Hypothalamus (tissue), 51 donors: ENCODE measurements at places on chromosomes 4 and X.

- peak; percentile 1 for DNase-seq
Observed at GRCh38 chrX:12946838-12947544, 27.9 kb upstream of the TMSB4X start.

GRCh38 chr4:109263721-109264120 is 38.7 kb downstream of the COL25A1 start:
- no peak for DNase-seq

- no peak for DNase-seq
Observed at GRCh38 chrX:10115082-10115481, 41.7 kb upstream of the CLCN4 start.

DNA sequence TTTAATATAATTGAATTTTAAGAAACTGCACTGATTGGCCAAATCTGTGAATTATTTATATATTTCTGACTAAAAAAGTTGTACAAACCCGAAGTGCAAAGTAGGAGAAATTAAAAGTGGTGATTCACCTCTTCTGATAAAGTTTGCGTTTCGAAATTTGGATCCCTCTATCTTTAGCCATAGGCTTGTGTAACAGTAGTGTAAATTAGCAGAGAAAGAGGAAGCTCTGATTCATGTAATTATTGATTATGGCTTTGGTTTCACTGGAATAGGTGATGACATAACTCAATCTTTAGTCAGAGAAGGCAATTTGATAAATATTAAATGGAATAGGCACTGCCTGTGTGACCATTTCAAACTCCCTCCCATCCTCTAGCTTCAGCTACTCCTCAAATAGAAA is 717.8 kb upstream of the PCDH7 start:
- no peak for DNase-seq

GRCh38 chr4:129603241-129603931 is 507.4 kb downstream of the C4orf33 start:
- no peak for DNase-seq

- DNase-seq: no peak
Observed at GRCh38 chrX:11103006-11103405, 8.1 kb upstream of the HCCS start.

DNA sequence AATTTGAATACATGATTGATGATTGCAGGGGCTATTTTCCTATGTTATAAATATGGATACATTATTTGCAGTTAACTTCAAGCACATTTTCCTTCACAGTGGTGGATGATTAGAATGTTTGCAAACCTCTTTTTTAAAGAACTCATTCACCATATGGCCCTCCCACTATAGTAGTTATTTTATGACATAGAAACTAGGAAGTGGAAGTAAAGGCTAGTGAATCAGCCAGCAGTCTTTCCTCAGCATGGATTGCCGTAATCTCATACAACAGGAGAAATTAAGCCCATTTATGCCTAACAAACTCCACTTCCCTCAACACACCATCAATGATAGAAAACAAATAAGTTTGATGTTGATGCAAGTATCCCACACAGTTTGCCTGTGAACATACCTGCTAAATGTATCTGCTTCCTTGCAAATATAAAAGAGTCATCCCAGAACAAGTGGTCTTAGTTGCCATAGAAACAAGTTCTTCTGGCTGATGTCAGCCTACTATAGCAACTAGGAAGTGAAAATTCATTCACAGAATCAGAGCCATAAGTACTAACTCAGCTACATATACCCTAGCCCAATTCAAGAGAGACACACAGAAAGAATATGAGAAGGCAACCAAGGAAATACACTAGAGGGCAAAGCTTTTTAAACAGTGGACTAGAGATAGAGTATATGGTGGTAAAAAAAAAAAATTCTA is 100.9 kb upstream of the RADX start:
- DNase-seq: no peak

- no peak for DNase-seq
Observed at GRCh38 chr4:184056877-184057276, 151.8 kb downstream of the STOX2 start.

DNA sequence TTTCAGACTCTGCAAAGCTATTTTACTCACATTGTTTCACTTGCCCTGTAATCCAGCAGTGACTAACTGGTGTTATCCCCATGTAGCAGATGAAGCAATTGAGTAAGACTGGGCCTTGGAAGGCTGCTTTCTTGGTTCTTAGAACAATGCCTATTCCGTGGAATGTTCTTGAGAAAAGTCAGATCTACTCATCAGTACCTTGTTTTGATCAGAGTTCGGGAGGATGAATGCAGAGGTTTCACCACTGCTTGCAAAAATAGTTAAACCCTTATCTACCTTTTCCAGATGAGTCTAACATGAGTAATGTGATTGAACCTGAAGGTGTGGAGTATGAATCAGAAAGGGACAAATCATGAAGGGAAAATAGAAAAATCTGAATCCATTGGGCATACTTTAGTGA is 1.8 kb downstream of the MAOB start:
- DNase-seq: no peak

DNA sequence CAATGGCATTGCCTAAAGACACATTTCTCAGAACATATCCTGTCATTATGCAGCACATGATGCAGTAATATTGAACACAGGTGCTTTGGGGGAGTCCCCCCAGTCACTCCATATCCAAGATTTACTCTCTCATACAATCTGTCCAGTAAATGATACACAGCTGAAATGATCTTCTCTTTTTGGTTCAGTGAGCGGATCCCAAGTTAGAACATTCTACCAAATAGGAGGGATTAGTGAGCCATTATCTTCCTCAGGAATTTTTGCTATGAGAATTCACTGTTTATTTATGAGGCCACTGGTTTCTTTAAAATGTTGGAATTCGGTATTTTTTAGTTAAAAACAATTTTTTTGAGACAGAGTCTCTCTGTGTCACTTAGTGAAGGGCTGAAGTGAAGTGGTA is 96.5 kb downstream of the TRAPPC11 start:
- no peak for DNase-seq

- no peak for DNase-seq
Observed at GRCh38 chr4:87953826-87954225, 21.7 kb upstream of the SPP1 start.

DNA sequence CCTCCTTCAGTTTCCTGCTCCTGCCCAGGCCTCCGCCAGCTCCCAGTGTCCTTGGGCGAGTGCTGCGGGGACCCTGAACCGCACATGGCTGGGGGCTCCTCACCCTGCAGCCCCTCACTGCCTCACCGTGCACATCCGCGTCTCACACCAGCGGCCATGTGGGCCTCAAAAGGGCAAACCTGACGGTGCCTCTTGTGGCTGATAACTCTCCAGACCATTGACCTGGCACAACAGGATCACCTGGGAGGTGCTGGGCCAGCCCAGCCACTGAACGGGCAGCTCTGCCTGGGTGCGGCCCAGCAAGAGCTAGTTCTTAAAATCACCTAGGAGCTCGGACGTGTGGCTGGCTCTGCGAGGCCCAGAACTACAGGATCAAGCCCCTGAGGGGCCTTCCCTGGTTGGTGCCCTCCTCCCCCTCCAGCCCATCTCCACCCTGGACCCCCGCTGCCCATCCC is 4.1 kb upstream of the S100P start:
- no peak for DNase-seq

DNA sequence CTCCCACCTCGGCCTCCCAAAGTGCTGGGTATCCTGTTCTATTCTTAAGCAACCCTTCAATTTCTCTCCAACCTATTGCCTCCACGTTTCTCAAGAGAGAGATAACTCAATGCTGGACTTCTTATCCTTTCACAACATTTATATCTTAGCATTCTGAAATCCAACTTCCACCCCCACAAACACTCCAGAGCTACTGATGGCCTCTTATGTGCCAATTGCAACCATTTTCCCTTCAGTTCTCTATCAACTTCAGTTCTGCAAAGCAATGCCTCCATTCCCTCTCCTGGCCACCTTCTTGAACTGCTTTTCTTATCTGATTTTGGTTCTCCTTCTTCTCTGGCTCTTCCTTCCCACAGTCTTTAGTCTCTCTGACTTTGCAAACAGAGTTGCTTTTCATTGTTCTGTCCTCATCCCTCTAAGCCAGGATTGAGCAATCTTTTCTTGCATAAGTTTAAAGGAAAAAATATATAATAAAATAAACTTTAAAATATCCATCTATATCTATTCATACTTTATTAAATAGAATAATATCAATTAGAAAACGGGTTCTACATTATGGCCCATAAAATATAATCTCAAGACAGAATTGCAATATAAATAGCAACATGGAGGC is 3.6 kb upstream of the STBD1 start:
- DNase-seq: no peak

DNA sequence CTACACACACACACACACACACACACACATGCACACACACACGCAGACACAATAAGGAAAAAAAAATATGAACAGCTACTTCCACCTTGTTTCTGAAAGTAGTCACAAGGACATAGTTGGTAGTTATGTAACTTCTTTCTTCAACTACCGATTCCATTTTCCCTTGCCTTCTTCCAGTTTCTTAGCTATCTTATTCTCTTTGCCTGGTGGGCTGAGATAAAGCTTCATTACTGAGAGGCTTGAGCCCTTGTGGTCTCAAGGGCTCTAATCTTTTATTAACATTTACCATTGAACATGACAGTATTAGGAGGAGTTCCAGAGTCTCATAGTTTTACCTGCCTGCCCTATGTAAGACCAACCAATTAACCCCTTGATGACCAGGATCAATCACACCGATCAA is 8.9 kb upstream of the SMIM10 start:
- DNase-seq: no peak

DNA sequence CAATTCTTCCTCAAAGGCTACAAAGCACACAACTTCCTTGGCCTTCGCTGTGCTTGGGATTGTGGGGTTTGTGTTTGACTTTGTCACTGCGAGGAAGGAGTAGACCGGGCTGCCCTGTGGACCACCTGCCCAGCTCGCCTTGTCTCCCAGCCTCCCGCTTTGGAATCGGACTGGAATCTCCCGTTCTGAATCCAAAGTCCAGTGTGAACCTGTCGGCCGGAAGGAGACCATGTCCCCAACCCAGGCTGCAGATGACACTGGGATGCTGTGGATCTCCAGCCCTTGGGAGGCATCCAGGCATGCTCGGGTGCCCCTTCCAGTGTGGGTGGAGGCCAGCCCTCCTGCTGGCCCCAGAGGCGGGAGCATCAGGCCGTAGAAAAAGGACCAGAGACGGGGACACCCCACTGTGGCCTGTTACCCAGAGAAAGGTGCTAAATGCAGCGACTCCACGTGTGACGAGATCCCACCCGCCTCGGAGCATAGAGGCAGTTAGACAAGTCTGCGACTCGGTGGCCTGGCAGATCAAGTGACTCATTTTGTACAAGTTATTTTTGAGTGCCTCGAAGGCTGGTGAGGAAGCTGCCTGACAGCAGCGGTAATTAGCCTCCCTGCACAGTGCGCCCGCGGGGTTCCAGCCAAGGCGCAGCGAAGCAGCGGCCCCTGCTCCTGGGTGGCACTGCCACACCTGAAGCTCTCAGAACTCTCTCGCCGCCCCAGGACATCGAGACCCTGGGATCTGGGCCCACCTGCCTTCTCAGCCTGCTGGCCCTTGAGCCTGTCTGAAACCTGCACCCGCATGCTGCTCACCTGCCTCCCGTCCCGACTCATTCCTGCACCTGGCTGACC is 57.5 kb downstream of the ADRA2C start:
- DNase-seq: no peak

- no peak for DNase-seq
Observed at GRCh38 chr4:81164126-81164525, 50.9 kb downstream of the PRKG2 start.

DNA sequence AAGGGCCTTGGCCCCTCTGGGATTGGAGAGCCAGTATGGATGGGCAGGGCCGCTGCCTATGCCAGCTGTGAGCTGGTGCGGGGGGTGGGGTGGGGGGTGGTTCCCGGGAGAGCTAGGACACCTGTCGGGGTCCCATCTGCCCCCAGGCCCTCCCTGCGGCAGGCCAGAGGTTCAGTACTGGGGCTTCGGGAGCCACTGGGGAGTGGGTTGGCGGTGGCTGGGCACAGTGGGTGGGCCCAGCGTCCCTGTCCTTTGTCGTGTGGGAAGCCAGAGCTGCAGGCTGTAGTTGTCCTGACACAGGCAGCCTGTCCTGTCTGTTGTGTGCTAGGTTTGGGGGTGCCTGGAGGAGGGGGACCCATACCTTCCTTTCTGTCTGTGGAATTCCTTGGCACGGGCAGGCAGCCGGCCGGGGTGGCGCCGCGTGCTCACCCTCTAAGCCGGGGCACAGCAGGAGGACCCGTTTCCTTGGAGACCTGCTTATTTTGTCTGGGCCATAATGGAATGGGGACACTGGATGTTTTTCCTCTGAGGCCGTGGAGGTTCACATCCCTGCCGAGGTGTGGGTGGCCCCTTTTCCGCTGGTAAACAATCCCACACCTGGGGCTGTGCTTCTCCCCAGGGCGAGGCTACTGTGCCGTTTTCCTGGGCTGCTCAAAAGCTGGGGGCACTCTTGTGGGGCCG is 14.8 kb downstream of the DOK7 start:
- DNase-seq: no peak

GRCh38 chr4:42150653-42151567 is 1.5 kb downstream of the BEND4 start:
- no peak for DNase-seq

DNA sequence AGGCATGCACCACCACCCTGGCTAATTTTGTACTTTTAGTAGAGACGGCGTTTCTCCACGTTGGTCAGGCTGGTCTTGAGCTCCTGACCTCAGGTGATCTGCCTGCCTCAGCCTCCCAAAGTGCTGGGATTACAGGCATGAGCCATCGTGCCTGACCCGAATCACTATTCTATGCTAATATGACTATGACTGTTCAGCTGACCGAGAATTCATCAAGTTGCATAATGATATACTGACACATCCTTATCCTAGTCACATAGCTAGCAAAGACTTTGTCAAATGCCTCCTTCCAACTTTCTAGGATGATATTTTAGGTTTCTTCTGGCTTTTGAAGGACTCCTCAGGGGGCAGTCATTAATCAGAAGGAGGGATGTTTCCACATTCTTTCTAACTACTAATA is 4.8 kb upstream of the GPM6B start:
- DNase-seq: no peak

DNA sequence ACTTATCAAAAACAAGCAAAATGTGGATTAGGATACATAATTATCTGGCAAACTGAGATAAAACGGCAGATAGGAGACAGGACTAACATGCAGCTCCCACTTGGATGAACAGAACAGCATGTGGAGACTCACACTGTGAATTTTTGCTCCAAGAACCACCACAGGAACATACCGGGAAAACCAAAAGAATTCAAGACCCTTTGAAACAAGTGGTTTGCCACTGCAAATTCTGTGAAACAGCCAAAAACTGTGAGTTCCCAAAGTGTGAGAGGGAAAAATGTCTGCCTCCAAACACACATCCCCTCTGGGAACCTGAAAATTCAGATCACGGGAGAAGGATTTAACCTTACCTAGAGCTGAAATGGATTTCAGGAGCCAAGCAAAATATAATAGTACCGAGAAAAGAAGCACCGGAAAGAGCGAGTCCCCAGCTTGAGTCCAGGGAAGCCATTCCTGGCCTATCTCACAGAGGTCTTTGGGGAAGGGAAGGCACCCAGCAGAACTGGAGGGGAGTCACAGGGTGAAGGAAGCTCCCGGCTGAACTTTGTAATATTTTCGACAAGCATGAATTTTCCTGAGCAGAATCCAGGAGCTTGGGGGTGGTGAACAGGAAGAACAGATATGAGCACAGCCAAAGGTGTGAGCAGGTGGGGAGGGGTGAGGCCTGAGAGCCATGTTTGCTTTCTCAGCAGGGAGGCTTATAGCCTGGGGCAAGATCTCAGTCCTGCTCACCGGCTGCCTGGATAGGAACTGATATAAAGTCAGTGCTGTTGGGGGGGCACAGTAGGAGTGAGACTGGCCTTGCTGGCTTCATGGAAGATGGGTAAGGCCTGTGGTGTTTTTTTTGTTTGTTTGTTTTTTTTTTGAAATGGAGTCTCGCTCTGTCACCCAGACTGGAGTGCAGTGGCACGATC is 23.9 kb downstream of the MANBA start:
- DNase-seq: no peak

GRCh38 chrX:108219949-108220601 is 128.5 kb downstream of the ATG4A start:
- no peak for DNase-seq
